ENCODE measurements at places on chromosomes 3 and 15.

DNA sequence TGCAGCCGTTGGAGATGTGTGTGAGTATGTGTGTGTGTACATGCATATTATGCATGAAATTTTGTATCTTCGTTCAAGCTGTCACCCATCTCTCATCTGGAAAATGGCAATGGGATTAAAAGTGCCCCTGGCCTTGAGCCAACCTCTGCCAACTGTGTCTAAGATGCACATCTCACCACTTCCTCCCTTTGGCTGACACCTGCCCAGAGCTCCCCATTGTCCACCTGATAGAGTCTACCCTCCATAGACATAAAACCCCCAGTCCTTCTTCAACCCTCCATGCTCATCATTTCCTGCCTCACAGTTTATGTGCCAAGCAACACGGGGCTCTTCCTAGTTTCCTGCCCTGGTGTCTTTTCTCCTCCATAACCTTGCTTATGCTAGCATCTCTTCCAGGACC, 187.5 kb upstream of the HES1 start:
- no peak for DNase-seq

DNA sequence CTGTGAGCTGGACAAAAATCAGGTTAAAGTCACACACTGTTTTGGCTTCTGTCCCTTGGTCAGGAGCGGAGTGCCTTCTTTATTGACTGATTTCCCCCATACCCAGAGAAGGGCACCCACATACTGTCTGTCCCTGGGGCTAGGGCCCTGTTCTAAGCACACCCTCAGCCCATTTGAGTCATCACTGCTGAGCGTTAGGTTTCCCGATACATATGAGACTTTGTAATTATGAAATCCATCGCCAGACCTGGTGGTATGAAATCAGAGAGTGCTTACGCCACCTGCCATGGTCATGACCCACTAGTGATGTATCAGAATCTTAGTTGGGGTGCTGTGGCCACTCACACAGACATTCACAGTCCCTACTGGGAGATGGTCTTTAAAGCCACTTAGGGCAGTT, 96.8 kb downstream of the CHDH start:
- DNase-seq: no peak

DNA sequence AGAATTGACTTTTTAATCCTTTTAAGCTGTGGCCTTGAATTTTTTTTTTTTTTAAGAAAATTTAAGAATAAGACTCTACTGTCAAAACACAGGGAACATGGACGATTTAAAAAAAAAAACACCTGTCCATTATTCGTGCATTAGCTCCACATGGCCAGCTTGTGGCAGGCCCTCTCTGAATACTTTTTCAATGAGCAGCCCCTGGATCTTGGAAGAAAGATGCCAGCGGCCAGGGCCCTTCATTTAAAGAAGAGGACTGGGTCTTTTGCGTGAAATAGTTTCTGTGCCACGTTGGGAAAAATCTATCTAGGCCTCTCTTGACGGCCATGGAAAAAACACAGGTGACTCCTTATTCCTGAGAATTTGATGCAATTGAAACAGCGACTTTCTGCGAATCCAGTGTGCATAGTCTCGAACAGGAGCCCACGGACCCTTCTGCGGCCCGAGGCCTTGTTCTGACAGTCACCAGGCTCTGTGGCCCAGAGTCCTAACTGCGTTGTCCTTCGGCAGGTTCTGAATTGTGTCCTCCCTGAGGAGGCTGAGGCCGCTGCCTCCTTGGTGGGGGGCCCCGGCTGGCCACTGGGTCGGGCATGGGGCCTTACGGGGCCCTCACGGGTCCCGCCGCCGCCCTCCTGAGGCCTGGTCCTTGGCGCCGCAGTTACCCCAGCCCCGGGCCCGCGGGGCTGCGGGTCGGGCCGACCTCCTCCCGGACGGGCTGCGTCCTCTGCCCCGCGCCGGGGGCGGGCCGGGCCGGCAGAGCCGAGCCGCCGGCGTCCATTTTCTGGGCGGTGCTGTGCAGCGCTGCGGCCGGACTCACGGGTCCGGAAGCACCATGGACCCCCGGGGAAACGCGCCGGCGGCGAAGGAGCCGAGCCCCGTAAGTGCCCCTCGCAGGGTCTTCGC, 33.5 kb downstream of the ZBTB38 start:
- no peak for DNase-seq

DNA sequence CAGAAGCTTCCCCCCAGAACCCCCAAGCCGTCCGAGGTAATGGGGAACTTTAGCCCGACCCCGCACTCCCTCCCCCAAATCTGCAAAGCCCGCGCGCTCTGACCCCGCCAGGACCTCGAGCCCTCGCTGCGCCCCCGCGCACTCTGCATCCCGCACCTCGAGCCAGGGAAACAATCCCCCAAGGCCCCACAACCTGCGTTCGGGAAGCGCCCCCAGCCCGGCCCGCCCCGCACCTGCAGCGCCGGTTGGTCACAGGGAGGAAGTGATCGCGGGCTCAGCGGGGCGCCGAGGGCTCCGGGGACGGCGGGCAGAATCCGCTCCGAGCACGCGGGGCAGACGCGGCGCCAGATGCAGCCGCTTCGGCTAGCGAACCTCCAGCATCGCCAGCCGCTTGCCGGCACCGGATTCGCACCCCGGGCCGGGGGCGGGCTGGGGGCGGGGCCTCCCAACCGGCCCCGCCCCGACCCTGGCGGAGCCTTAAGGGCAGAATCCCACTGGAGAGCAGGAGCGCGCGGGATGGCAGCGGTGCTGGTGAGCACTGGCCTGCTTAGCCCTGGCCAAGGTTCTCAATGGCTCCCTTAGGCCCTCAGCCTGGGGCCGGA, at the start of gene CAMKV:
CAMKV (minus strand) TSS at position 382 of the 602 bp plus-strand sequence. CDS start 7,518 bp downstream, outside the sequence.
- DNase-seq: no peak

- no peak for DNase-seq
These were observed 9.5 kb downstream of the WNT5A start for GRCh38 chr3:55477306-55478303.

DNA sequence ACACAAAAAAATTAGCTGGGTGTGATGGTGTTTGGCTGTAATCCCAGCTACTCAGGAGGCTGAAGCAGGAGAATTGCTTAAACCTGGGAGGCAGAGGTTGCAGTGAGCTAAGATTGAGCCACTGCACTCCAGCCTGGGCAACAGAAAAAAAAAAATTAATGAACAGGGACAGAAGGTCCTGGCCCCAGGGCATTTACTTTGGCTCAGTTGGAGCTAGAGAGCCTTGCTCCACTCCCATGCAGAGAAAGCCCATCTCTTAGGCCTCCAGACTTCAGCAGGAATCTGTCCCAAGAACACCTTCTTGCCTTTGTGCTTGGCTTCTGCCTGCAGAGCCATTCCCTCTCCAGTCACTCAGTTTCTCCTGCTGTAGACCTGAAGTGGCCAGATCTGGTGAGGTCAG, 8.7 kb downstream of the KLHDC8B start:
- DNase-seq: no peak

DNA sequence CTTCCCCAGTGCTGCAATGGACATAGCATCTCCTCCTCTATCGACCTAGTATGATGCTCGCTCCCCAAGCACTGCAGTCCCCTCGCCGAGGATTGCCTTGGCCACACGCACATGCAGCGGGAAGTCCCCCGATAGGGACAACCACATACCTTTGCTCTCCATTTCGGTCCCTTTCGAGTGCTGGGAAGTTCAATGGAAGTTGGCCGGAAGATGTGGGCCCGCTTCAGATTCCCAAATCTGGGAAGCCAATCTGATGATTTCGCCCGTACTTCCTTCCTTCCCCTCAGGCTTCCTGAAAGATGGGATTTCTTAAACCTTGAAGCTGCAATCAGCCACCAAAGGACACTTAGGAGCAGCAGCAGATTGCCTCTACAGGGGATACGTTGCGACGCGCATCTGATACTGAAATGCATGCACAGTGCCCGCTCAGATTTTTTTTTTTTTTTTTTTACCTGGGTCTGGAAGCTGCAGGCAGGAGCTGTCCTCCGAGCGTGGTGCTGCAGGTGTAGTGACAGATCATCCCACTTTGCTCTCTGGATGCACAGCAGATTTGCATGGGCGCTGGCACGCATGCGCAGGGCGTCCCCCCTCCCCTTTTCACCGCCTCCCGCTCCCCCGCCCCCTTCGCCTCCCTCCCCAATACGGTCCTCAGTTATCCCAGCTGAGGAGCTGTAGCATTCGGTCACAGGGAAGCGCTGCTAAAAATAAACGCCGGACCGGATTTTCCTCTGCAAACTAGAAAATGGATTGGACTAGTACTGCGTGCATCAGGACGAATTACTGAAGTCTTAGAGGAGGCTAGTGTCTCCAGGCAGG, at the start of gene FGF12:
FGF12 (minus strand) TSS at position 510 of the 816 bp plus-strand sequence.
- DNase-seq: peak; percentile 87

- no peak for DNase-seq
These were observed 156.2 kb downstream of the MEGF11 start for GRCh38 chr15:66097151-66098021.

GRCh38 chr3:25938566-25939325, 148.9 kb downstream of the OXSM start:
- no peak for DNase-seq

GRCh38 chr15:28912422-28912821, 26.6 kb downstream of the APBA2 start:
- no peak for DNase-seq

DNA sequence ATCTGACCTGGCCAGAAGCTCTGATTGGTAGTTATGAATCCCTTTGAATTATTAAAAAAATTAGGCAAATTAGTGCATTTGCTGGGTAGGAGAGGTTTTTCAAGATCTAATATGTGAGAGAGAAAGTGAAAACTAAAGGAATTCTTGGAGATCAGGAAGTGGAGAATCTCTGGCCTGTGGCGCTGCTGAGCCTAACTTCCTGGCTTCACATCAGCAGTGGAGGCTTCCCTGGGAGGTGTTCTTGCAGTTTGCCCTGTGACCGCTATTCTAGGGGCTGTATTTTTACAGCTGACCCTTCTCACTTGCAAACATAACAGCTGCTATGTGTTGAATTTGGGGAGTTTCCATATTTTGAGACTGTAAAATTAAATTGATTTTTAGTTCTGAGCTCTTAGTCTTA, 166.4 kb downstream of the ATG7 start:
- DNase-seq: no peak

All from NCI-H1436 (cell line).